Breast epithelium (tissue), 4 donors: ENCODE measurements at places on chromosomes 4 and X. TPM values are rescaled to one million over a fixed set of nuclear protein-coding genes. Genes with fewer than 3 reads are reported as not detected.

SATL1 gene
- 0.15 TPM for total RNA-seq

NLGN3 gene
- total RNA-seq: 0.32 TPM

NXF2 gene
- total RNA-seq: not detected

CYBB gene
- total RNA-seq: 25.5 TPM

GNRHR gene
- not detected for total RNA-seq

PTTG2 gene
- not detected for total RNA-seq

SPANXD gene
- not detected for total RNA-seq

CYTL1 gene
- total RNA-seq: 0.66 TPM

DCAF12L1 gene
- not detected for total RNA-seq

- no peak for DNase-seq
Observed at GRCh38 chr4:161320377-161320776, 843.4 kb downstream of the FSTL5 start.

DNA sequence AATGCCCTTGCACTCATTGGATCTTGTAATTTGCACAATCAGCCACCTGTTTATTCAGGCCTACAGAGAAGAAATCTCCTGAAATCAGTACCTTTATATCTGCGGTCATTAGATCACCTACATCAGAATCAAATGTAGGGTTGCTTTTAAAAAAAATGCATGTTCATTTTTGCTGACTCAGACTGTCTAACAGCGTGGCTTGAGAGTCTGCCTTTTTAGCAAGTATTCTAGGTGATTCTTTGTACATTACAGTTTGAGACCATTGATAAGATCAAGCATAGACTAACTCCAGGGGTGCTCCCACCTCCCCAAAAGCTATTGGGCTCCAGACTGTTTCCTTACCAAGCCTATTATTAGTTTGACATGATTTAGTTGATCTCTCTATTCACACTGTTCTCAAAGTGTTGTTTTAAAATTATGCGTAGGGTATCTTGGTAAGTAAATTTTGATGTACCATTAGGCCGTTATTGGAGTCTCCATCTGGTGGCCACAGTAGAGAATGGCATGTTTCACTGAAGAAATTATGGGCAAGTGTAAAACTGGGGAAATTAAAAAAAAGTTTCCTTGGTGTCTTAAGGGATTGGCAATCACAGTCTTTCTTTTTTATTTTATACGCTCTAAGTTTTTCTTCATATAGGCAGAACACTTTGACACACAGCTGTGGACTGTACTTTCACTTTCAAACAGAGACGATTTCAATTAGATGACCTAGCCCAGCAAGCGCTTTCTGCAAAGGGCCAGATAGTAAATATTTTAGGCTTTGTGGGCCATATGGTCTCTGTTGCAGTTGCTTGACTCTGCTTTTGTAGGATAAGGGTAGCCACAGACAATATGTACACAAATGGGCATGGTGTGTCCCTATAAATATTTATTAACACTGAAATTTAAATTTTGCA is 33.7 kb upstream of the MSL3 start:
- no peak for DNase-seq

DNA sequence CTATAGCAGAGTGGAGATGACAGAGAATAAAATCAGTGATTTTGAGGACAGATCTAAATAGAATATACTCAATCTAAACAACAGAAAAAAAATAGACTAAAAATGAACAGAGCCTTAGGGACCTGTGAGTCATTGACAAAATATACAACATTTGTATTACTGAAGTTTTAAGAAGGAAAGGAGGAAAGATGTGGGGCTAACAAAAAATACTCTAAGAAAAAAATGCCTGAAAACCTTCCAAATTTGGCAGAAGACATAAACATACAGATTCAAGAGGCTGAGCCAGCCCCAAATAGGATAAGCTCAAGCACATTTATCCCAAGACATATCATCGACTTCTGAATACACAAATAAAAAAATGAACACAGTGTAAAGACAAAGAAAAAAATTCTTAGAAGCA is 123.6 kb upstream of the INTU start:
- no peak for DNase-seq

- DNase-seq: peak; percentile 30
Observed at GRCh38 chr4:41360214-41360920, 103.6 kb downstream of the UCHL1 start.

DNA sequence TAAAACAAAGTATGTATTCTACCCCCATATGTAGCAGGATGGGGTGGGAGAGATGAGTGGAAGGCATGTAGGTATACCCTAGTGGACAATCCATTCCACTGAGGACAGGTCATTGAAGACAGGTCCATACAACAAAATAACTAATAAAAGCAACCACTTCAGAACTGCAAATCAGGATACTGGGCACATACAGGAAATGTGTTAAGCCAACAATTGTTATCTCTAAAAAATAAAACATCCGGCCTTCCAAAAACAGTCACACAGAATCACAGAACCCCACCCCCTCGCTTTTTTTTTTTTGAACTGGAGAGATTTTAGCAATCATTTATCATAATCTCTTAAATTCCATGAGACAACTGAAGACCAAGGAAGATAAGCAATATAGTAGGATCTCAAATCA is 112.9 kb downstream of the FRYL start:
- no peak for DNase-seq

DNA sequence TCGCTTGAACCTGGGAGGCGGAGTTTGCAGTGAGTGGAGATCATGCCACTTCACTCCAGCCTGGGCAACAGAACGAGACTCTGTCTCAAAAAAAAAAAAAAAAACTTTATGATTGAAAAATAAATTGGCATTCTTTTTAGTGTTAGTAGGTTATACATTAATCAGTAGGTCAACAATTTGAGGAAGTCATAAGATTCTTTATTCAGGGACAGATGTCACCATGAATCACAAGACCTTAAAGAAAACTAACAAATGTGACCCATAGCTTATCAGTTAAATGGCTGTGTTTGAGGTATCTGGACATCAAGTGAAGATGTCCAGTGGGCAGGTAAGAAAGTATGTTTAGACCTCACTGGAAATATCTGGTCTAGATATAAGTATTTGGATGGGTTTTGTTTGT is 9.3 kb upstream of the PRMT9 start:
- no peak for DNase-seq

DNA sequence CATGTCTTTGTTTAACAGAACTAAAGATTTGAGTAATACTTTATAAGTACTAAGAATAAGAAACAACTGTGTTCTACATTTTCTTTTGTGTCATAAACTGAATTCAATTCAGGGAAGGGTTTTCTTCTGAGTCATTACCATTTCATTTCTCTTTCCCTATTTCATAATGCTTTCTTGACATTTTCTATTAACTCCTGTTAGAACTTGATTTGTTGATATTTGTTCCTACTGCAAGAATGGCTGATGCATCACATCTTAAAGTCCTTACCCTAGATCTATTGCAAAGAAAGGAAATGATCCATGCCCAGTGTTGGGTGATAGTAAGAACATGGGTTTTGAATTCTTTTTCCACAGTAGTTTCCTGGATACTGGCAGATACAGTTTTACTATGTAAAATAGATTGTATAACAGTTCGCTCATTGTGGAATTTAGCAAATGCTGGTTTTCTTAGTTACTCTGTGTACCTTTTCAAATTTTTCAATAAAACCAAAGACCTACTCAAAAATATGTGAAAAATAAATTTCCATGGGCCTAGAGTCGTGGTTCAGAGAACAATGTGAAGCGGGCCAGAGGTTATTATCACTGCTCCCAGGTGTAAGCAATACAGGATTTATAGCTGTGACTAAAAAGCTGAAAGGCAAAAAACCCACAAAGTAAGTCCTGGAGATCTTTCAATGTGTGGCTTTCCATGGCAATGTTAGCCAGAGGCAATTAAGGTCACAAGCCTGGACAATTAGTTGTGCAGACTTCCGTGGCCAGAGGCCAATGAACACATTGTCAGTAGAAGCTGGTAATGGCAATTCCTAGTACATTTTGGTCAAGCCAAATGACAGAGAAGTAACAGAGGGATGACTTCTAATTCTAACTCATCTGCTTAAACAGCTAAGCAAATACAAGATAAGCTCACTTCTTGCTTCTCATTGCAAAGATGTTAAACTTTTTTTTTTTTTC is 127.3 kb upstream of the FAT4 start:
- no peak for DNase-seq

DNA sequence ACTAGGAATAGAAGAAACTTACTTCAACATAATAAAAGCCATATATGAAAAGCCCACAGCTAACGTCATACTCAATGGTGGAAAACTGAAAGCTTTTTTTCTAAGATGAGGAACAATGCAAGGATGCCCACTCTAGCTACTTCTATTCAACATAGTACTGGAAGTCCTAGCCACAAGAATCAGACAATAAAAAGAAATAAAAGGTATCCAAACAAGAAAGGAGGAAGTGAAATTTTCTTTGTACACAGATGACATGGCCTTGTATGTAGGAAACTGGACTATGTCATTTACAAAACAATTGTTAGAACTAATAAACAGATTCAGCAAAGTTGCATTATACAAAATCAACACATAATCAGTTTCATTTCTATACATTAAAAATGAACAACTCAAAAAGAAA is 25.5 kb upstream of the NXT2 start:
- no peak for DNase-seq

DNA sequence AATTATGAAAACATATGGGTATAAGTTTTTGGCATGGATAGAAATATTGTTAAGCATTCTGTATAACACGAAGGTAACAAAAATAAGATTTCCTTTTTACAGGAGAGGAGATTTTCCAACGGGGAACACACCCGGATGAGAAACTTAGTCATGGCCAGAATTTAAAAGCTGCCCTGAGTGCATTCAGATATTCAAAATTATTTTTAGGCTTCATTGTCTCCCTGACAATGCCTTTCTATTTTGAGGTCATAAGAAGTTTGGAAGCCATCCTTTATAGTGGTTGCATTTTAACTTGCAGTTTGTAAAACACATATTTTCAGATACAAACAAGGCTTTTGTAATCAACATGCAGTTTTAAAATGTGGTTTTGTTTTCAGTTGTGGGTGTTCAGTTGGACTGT is 357.5 kb upstream of the FAM47C start:
- no peak for DNase-seq

- DNase-seq: no peak
Observed at GRCh38 chr4:164779811-164780216, 25.9 kb downstream of the SMIM31 start.

DNA sequence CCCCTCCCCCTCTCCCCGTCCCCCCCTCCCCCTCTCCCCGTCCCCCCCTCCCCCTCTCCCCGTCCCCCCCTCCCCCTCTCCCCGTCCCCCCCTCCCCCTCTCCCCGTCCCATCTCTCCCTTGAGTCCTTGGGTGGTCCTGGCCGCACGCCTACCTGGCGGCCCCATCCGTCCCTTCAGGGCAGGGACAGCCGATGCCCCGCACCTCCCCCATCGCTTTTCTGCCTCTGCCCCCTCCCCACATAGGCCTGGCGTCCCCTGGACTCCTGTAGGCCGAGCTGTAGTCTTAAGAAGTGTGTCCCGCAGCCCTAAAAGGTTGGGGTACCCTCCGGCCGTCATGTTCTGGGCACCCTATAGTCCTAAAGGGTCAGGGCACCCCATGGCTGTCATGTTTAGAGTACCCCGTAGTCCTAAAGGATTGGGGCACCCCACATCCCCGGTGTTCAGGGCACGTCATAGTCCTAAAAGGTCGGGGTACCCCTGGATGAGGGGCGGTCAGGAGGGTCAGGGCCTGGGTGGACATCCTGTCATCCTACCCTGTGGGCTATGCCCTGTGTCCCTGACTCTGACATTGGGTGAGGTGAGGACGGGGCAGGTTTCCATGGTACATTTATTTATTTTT is 10.8 kb upstream of the GTPBP6 start:
- DNase-seq: no peak

- peak; percentile 47 for DNase-seq
Observed at GRCh38 chr4:112284662-112285411, 867 bp downstream of the TIFA start.

GRCh38 chr4:53538756-53539155 is 52.5 kb downstream of the LNX1 start:
- no peak for DNase-seq

DNA sequence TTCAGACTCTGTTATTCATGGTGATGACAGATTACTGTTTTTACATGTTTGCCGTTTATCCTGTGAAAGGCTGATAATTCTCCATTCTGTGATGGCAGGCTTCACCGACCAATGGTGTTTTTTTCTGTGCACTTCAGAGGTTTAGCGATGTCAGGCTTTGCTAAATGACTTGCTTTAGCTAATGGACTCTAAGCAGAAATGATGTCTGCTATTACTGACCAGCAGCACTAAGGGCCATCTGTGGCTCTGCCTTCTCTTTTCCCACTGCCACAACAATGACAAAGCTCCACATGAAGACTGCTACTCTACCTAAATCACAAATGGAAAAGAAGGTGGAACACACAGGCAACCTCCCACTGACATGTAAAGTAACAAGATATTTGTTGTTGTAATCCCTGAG is 68.4 kb upstream of the ALB start:
- DNase-seq: no peak

- no peak for DNase-seq
Observed at GRCh38 chrX:54509400-54509799, 13.4 kb upstream of the FGD1 start.

- no peak for DNase-seq
Observed at GRCh38 chrX:120446498-120446897, 22.6 kb downstream of the LAMP2 start.

DNA sequence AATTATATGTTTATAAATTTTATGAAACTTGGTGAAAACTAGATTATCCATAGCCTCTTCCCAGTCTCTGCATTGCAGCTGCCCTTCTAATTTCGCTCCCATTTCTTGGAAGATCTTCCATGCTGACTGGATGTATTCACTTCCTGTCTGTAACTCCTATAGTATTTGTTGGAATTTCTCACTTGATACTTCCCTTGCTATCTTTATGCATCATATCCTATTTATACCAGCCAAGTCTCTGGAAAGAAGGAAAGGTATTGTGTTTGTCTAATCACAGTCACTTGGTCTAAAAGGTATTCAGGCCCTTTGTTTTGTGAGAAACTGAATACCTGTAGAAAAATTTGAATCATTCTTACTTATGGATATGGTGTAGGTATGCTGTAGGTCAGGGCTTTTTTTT is 870.9 kb upstream of the FRG1 start:
- no peak for DNase-seq

GRCh38 chr4:96102541-96103026 is 262.7 kb downstream of the PDHA2 start:
- DNase-seq: no peak

GRCh38 chrX:21658152-21658737 is at the start of gene KLHL34:
Gene KLHL34 (minus strand): TSS chrX:21658330. CDS start chrX:21657788, 542 bp downstream.
- no peak for DNase-seq
